ENCODE measurements at places on chromosomes 1 and 21.

GRCh38 chr1:89719502-89720306 is 86.8 kb downstream of the LRRC8C start:
- no peak for DNase-seq

DNA sequence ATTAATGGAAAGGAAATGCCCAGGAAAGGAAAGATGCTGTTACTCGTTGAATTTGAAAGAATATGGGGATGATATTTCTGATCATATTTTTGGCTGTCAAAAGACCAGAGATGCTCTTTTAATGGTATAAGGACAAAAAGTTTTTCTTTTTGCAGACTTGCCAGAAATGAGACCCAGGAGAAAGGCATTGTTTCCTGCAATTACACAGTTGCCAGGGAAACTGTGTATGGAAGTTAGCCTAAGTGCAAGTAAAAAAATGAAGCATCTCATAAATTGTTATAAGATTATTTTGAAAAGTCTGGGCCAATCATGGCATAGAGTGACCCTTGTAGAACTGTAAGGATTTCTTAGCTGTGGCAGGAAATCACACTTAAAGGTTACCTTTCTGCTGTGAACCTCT is 155.7 kb upstream of the BEND5 start:
- no peak for DNase-seq

DNA sequence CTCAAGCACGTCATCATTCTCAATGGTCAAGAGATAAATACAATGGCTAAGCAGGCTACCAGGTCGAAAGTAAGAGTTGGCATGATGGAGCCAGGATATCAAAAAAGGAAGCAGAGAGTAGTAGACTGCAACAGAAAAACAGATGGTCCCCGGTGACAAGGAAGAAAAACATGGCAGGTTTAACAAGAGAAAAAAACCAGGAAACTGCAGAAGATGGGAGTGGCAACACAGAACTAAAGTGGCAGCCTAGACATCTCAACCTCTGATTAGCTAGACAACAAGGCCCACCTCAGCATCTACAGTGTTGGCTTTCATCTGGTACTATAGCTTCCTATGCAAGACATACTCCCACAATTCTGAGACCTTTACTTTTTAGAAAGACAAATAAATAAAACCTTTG is 3.1 kb downstream of the UBR4 start:
- DNase-seq: no peak

DNA sequence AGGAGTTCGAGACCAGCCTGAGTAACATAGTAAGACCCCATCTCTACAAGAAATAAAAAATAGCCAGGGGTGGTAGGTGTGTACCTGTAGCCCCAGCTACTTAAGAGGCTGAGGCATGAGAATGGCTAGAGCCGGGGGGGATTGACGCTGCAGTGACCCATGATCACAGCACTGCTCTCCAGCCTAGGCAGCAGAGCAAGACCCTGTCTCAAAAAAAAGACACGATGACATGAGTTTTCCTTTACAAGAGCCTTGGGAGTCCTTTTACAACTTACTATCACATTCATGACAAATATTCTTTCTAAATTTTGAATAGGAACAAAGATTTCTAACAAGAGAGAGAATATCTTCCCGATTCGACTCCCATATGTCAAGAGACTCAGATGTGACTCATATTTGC is 3.3 kb upstream of the BRWD1 start:
- no peak for DNase-seq

DNA sequence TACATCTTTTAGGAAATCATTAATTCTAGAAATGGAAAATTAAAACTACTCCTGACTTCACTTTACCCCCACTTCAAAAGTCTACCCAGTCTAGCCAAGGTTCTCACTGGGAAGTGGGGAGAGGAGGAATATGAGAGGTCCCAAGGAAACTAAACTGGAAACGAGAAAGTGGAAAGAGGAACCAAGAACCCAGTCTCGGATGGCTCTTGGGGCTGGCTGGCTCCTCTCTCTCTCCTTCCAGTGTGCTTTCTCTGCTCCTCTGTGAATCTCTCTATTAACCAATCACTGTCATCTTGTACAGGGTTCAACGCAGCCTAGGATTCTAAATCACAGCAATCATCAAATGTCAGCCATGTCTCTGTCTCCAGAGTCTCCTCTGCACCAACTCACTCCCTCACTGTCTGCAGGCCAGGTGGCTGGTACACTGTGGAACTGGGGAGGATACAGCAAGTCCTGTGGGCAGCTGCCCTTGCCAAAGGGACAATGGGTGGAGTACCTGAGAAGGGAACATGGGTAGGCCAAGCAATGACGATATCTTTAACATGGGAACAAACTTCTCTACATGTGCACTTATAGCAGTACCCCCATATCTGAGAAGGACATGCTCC is 33.7 kb downstream of the GNB1 start:
- DNase-seq: no peak

GRCh38 chr1:235657747-235658526 is 8.4 kb upstream of the GNG4 start:
- no peak for DNase-seq

- peak; percentile 52 for DNase-seq
Measured at GRCh38 chr1:8510041-8510823, 192.3 kb downstream of the SLC45A1 start.

GRCh38 chr1:31674626-31675025 is 29.2 kb downstream of the COL16A1 start:
- no peak for DNase-seq

- no peak for DNase-seq
Measured at GRCh38 chr1:94471271-94471670, 53.1 kb downstream of the ABCD3 start.

DNA sequence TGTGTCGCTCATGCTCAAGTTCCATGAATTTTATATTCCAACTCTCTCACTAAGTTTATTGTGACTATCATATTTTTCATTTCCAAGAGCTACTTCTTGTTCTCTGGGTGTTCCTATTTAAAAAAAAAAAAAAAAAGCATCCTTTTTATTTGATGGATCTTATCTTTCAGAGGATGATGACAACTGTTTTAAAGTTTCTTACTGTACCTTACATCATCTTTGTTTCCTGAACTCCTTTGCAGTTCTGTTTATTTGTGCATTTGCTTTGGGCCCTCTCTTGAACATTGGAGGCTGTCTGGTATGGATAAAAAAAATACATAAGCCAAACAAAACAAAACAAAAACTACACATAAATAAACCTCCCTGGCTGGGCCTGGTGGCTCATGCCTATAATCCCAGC is 32.1 kb upstream of the FAM20B start:
- no peak for DNase-seq

DNA sequence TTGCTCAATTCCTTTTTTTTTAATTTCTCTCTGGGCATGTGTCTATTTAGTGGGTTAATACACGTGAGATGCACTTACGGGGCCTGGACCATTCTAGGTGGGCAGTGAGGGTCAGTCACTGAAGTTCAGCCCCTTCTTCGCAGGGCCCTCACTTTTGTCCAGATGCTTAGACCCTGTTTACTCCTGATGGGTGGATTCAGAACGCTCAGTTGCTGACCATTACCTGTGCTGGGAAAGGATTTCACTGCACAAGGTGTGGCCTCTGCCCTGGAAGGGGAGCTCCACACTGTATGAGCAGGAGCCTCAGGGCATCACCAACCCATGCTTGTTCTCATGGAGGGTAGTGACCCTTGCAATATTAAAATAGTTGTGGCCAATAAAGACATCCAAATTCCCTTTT is 4.5 kb downstream of the PRAMEF12 start:
- DNase-seq: no peak

DNA sequence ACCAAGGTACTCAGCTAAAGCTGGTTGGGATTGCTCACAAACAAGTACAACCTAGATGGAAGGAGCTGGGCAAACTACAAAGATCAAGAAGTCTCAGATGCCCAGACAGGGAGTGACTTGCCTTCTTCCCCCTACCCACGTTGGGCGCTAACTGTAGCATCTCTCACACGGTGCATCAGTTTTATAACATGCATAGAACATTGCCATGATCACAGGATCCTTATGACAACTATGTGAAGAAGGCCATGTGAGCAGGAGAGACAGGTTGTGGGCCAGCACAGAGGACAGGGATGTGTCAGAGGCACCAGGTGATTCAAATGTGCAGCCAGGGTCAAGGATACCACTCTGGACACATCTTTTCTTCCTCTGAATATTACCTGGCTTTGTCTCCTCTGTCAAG is 28.3 kb upstream of the CYP4B1 start:
- DNase-seq: no peak

DNA sequence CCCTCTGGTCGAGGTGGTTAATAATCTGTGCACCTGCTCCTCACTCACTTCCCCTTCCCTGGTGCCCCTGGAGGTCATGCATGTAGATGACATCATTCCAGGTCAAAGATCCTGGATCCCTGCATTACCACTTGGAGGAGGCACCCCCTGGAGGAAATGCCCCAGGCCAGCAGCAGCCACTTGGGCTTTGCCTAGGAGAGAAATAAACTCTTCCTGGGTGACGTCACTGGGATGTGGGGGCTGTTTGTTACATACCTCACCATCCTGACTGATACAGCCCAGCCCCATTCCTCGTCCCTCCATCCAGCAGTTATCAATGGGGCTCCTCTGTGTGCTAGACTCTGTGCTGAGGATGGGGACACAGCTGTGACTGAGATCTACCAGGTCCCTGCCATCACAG is 433.6 kb downstream of the PTPRU start:
- no peak for DNase-seq

DNA sequence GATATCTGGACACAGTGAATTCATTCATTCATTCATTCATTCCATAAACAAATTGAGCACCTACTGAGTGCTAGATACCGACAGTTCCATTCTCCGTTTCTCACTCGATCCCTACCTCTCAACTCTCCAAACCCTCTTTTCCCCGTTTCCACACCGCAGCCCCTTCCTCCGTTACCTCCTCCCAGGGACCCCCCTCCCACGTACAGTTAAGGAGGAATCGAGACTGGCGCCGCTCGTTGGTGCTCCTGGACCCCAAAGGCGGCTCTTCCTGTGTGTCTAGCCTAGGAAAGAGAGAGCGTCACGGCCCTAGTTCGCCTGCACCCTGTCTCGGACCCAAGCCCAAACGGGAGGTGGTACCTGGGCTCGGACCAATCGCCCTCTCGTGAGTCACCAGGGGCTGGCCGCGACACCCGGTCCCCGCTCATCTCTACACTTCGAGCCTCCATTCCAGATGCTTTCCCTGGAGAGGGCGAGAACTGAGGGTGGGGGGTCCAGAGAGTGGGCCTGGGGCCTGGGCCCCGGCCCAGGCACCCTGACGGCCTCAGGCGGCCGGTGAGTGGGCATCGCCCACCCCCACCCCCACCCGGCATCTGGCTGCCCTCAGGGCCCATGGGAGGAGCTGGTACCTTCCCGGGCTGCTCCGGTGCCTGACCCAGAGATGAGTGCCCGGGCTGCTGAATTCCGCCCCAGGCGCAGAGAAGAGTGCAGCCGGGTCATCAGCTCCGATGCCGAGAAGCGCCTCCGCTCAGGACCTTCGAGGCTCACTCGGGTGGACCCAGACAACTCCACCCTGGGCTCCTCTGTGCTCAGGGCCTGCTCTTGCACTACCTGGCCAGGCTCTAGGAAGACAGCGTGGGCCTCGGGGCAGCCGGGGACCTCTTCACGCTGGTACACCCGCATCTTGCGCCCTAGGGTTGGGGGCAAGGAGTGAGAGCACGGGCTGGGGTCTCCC is 4.9 kb downstream of the ARHGEF19 start:
- DNase-seq: no peak

DNA sequence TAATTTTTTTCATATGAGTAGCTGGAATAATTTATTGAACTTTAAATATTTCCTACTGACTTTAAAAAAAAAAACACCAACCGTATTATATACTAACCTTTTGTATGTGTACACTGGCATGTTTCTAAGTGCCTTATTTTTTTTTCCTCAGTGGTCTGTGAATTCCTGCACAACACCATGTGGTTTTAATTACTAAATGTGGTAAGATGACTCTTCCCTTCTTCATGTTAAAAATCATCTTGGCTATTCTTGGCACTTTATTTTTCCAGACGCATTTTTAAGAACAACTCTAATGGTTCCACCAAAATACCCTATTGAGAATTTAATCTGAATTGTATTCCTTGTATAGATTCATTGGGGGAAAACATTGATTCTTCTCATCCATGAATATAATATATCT is 28.4 kb downstream of the PPP2R5A start:
- no peak for DNase-seq

- DNase-seq: no peak
Measured at GRCh38 chr1:225772848-225773247, 4.8 kb upstream of the SRP9 start.

- DNase-seq: no peak
Measured at GRCh38 chr1:156412653-156413321, 43.8 kb downstream of the RHBG start.

- no peak for DNase-seq
Measured at GRCh38 chr1:115850937-115851336, 10.0 kb upstream of the NHLH2 start.

- DNase-seq: no peak
Measured at GRCh38 chr1:91894036-91894761, 8.2 kb upstream of the TGFBR3 start.

DNA sequence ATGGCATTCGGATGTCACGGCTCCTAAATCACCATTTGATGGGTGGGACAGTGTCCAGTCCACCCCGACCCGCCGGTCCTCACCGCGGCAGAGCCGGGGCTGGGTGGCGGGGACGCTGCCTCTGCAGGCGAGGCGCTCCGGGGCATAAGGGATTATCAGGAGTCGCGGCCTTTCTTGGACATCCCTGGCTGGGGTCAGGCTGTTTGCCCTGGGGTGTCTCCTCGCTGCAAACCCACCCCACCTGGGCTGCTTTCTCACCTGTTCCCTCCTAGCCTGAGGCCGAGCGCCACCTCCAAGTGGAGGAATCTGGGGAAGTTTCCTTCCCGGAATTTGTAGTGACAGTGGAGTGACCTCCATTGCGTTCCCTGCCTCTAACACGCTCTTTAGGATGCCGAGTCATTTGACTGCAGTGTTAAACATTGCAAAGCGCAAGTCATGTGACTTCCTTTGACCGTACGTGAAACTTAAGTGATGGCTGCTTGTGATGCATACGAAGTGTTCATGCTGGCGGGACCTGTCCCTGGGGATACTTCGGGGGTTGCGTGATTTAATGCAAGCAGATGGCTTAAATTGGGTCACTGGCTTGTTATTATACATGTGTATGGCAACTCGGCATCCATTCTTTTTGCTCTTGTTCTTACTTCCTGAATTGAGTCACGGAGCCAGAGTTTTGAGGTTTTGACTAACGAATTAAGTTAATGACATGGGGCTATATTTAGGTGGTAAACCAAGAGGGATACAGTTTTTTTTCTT is 536 bp downstream of the LGALS8 start:
- peak; percentile 64 for DNase-seq
